Stimulated activated CD8-positive, alpha-beta memory T cell treated with anti-CD3 and anti-CD28 coated beads, Interleukin-4, amount 100 ng/mL, for 48 hours (primary cell): ENCODE measurements at places on chromosomes 7 and 10.
A peak's percentile ranks its signal among the peaks of the same experiment; 100 is the strongest.

DNA sequence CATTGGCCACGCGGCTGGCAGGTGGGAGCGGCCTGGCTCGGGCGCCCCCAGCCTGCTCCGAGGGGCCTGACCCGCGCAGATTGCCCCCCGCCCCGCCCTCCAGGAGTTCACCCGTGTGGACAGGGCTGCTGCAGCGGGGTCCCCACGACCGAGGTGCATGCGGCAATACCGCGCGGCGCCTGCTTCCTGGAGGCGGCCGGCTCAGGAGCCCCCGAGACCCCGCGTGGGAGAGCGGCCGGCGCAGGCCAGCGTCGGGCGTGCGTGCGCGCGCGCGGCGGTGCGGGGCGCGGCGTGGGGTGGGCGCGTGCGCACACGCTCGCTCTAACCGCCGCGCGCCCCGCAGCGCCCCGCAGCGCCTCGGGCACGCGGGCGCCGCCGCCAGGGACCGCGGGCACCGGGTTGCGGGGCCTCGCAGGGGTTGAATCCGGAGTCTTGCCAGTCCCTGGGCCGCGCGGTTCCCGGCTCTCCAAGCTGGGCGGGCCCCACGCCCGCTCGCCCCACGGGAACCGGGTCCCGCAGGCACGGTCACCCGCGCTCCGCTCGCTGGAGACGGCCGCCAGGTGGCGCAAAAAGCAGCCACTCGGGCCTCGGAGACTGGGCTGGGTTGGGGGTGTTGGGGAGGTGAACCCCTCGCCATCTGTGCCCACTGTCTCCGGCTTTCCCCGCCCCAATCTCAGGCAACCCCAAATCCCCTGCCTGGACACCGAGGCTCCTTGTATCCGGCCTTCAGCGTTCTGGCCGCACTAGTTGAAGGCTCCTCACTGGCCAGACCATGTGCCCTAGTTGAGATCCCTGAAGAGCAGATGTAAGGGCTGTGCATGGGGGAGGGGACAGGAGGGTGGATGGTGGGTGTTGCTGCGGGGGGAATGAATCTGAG lies 1.3 kb upstream of the ACHE start:
- DNase-seq = peak; percentile 81

- no peak for DNase-seq
Observed at GRCh38 chr7:44590910-44591309, 8.9 kb upstream of the TMED4 start.

DNA sequence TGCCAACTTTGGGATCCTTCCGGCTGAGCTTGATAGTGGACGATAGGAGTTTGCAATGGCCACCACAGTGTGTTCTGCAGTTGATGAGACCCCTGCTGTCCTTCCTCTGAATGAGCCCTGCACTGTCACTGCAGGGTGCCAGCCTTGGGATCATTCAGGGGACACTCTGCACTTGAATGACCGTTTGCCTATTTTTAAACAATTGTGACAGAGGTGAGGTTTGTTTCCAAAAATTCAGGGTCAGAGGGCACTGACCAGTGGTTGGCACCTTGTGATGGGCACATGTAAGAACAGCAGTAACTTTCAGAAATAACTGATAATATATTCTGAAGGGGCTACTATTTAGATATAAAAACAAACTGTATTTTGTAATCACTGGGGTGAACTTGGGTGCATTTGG lies 48.5 kb upstream of the ADARB2 start:
- no peak for DNase-seq

GRCh38 chr10:125482108-125482507 lies 200.9 kb downstream of the TEX36 start:
- DNase-seq = no peak

- DNase-seq = no peak
Observed at GRCh38 chr7:87424075-87424474, 51.4 kb downstream of the ABCB4 start.

DNA sequence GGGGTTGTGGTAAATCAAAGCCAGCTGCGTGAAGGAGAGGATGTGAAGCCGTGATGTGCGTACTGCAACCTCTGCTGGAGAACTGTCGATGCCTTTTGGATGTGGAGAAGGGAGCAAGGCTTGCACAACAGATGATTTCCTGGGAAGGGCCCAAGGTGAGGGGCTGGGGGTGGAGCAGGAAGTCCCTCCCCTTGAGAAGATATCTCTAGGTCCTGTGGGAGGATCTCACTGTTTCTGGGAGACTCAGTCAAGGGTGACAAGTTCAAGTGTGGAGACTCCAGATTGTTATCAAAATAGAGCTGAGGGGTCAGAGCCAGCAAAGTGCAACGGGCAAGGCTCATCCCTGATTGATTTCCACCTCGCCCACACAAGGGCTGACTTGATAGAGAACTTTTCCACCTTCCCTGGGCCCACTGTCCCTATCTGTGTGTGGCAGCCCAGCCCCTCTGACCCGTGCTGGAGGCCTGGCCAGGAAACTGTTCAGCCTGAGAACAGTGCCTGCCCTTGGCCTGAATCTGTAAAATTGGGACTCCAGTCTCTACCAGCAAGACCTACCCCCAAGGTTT lies 55.0 kb downstream of the COL13A1 start:
- DNase-seq = no peak

DNA sequence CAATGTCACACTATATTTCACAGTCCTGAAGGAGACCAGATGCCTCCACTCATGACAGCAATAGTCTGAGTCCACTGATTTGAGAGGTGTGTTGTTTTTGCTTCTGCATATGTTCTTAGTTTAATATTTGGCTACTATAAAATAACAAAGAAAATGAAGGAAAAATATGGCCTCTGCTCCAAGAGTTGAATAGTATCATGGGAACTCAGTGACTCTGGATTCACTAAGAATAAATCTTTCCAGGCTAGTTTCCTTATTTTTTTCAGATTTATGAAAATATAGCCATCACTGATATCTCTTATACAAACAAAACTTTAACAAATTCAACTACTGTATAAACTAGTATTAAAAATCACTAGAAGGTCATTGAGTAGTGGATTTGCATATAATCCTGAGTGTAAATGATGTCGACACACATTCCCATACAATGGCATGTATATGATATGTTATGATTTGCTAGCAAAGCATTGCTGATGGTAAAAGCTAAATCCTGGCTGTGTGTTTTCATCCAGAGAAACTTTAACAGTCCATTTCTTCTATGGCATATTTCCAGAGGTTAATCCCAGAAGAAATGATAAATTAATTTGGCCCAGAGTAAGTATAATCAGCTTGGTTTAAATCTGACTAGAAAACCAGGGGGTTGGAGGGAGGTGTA lies 66.0 kb upstream of the VIPR2 start:
- DNase-seq = no peak

DNA sequence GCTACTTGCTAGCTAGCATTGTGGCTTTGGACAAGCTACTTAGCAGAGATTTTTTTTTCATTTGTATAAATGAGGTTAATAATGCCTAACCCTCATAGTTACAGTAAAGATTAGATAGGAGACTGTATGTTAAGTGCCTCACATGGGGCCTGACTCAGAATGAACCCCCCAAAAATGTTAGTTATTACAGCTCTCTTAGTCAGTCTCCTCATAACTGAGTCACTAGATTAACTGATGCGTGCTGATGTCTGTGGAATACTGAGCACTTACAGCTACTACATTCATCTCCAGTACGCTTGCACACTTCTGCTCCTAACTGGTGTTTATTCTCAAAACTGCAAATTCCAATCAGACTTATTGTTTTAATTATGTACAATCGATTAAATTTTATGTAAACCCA lies 315.3 kb downstream of the SNX13 start:
- no peak for DNase-seq

DNA sequence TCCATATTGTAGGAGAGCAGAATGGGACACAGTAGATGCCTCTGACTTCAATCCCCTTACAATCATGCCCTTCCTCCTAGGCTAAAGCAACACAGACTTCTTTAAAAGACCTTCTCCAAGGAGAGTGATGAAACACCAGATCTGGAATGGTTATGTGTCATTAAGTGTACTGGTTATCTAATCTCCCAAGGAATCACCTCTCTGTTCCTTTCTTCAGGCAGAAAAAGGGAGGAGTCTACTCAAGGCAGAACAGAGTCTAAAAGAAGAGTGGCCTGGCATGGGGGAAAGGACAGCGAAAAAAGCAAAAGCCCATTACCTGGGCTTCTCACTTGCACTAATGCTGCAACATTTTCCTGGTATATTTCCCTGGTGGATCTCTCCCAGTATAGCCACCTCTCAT lies 2.9 kb downstream of the ELMO1 start:
- DNase-seq = no peak

GRCh38 chr7:44267719-44268421 lies 57.5 kb downstream of the CAMK2B start:
- no peak for DNase-seq
